Stimulated activated naive CD4-positive, alpha-beta T cell (primary cell): ENCODE measurements at places on chromosomes 4 and X.

DNA sequence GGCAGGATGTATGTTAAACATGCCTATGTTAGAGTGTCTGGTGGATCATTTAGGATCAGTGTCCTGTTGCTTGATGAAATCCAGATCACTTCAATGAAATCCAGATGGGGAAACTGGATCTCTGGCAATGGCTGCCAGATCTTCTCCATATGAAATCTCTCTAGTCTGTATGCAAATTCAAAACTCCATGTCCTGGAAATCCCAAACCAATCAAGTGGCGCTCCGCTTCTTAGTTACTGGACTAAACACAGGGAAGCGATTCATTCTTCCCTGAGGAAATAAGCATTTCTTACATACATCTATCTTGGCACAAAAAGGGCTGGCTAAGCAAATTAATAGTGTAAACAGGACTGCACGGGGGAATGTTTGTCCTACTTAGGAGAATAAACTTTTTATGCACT is 94.9 kb downstream of the HDAC8 start:
- no peak for DNase-seq

GRCh38 chr4:42320822-42321388 is 76.4 kb upstream of the SHISA3 start:
- DNase-seq = no peak

DNA sequence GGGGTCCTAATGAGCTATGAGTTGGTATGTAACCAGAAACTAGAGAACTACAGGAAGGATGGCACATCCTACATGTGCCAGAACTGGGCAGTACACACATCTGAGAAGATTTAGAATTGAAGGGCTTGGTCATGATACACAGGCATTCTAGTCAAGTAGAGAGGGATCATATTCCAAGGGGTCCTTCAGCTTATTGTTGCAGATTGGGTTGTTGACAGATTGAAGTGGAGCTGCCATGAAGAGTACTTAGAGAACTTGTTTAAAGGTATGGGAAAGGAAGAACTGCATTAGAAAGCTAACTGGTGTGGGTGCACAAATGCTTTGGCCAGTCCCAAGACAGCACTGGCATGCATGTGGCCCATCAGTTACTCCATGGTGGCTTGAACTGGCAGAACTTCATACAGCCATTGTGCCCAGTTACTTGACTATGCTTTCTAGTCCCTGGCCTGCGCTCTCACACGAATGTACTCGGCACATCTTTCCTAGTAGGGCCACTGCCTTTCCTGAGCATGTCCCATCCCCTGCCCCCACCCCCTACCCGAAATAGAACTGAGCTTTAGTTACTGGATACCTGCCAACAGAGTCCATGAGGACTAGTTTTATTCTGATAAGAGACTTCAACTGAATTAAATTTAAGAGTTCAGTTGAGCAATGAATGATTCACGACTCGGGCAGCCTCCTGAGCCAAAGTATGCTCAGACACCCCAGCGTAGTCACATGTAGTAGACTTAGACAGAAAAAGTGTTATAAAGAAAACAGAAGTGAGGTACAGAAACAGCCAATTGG is 64.0 kb downstream of the CCNG2 start:
- no peak for DNase-seq

- no peak for DNase-seq
These were observed 278.0 kb downstream of the ANK2 start for GRCh38 chr4:113327494-113327893.

- no peak for DNase-seq
These were observed 481.4 kb downstream of the GBA3 start for GRCh38 chr4:23174179-23174578.

- no peak for DNase-seq
These were observed 20.0 kb upstream of the MBNL3 start for GRCh38 chrX:132508834-132509233.

DNA sequence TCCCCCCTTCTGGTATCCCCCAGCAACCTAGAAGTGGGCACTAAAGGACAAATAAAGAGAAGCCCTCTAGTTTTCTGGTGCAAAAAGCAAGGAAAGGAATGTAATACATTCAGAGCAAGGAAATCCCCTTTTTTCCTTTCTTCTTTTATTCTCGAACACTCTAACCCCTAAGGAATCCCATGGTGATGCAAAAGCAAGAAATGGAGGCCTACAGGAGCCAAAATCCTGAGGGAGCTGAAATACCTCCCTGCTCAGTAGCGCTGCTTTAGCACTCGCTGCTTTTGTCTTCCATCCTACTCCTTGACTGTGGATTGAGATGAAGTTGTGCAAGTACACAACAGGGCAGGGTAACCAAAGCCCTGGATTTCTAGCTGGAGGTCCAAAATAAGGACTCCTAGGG is 251.0 kb downstream of the PRDM5 start:
- DNase-seq = no peak

DNA sequence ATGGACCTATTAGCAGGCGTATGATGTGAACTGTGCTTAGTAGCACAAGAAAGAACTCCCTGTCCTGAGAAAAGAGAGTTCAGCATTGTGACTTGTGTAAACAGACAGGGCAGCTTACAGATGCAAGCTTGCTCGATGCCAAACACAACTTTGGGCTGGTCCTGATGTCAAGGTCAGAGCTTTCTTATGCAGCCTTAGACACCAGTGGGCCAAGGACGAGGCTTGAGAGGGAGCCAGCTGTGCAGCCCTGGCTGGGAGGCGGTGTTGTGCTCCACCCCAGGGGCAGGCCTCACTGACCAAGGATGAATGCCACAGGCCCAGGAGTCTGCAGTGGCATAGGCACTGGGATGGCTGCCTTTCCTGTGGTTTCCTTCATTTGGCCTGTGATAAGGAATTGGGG is 35.4 kb downstream of the JADE1 start:
- DNase-seq = no peak

GRCh38 chrX:70054391-70054790 is 4.7 kb upstream of the AWAT2 start:
- no peak for DNase-seq

DNA sequence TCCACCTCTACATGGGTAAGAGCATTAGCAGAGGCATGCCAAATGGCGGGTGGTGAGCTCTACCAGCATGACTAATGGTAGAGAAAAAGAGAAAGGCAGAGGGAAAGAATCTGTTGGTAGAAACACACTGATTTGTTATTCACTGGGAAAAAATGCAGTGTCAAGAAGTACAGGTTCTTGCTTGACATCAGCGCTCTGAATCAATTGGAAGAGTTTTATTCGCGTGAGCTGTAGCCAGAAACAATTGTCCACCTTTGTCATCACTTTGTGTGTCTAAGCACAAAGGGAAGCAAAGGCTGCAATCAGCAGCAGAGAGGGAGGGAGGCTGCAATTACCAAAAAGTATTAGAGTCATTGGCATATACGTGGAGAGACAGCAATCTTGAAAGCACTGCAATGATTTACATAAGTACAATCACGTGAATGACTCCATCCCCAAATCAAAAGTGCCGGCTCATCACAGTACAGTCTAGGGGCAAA is 67.7 kb upstream of the HS3ST1 start:
- DNase-seq = no peak

DNA sequence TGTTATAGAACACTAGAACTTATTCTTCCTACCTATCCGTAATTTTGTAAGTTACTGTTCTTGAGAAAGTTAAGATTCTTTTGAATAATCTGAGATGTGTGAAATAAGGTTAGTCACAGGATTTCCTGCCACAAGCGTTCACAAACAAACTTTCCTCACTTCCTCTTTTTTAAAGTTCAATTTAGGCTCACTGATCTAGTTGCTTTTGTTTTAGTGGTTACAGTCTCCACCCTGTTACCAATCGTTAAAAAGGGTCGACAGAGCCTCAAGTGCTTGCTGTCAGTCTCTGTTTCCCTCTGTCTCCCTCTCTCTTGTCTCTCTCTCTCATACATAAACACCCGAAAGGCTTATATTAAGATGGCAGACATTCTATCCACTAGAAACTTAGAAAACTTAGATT is 35.9 kb upstream of the STK26 start:
- DNase-seq = peak; percentile 76

GRCh38 chrX:29275928-29276327 is 688.7 kb downstream of the IL1RAPL1 start:
- DNase-seq = no peak

- no peak for DNase-seq
These were observed 172.9 kb upstream of the GYPA start for GRCh38 chr4:144313370-144313769.

GRCh38 chr4:41212616-41213203 is 1.6 kb downstream of the APBB2 start:
- no peak for DNase-seq

DNA sequence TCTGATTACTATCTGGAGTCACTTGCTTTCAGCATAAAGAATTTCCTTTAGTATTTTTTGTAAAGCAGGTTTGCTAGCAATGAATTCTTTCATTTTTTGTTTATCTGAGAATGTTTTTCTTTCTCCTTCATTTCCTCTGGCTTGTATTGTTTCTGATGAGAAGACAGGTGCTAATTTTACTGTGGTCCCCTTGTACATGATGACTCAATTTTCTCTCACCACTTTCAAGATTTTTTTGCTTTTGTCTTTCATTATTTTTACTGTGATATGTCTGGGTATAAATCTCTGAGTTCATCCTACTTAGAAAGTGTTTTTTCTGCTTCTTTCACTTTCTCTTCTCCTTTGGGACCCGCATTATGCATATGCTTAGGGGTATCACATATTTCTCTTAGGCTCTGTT is 62.6 kb downstream of the PKD2 start:
- DNase-seq = no peak

DNA sequence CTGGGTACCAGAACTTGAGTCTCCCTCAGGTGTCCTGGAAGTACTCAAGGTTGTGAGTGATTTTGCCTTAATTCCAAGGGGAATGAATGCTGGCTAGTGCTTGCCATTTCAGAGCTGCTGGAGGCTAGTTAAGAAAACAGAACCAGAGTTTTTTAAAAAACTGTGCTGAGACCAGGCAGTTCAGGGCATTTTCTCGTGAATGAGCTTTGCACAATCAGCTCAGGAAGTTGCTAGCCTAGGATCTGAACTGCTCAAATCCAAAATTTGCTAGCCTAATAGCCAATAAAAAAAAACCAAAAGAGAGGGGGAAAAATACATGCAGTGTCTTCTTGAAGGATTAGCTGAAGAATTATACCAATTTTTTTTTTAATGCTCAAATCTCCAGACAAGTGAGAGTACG is 292.7 kb downstream of the FBXW7 start:
- no peak for DNase-seq

- no peak for DNase-seq
These were observed 16.4 kb downstream of the DOK7 start for GRCh38 chr4:3479358-3480101.

GRCh38 chrX:150100261-150100660 is 162.0 kb upstream of the EOLA2 start:
- DNase-seq = no peak

DNA sequence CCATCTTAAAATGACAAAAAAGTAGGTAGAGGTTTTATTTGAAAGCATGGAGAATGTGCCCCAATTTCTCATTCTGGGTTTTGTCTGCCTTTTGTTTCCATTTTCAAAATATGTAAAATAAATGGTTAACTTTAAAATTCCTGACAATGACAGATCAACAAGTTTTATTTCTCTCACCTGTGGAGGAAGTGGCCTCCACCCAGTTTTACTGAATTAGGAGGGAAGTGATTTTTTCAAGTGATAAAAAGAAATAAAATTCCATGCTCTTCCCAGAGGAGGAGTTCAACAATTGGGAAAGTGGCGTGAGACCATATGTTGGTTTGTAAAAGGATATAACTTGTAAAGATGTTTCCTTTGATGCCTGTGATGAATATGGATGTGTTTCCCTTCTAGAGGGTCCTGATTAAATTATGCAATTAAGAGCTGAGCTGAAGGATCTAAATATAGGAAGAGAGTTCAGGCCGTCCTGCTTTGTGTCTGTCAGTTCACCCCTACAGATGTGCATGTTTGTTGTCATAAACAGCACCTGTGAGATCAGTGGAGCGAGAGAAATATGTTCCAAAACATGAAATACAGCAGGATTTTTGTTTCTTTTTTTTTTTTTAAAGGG is 19.5 kb downstream of the SMAD1 start:
- no peak for DNase-seq

DNA sequence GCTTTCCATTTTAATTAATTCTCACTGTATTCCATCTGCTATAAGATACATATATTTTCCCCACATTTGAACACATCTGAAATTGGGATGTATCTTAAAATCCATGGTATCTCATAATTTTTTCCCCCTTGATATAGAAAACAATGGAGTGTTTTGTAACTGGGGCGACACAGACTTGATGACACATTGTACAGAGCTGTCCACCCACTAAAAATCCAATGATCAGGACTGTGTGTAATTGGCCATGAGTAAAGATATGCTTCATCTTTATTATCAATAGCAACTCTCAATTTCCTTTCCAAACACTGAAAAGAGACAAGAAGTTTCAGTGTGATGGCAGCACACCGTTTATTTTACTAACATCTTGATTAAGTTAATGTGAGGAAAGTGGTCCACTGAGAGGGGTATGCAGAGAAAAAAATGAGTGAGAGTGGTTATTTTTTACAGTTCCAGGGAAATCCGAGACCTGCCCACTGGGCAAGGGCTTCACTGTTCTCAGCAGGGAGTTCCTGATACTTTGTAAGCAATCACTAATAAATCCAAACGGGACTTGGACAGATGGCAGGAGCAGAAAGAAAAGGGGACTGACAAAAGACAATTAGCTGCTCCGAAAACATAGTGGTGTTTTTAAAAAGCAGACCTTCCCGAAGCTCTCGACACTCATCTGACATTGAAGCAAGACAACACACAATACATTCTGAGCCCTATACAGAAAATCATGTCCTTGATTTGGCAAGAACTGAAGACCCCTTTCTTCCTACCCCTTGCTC is 149.4 kb downstream of the TSPAN5 start:
- DNase-seq = no peak

- peak; percentile 43 for DNase-seq
These were observed 21.2 kb downstream of the HERC3 start for GRCh38 chr4:88613417-88613875.
